ENCODE measurements at places on chromosomes 4 and X.

DNA sequence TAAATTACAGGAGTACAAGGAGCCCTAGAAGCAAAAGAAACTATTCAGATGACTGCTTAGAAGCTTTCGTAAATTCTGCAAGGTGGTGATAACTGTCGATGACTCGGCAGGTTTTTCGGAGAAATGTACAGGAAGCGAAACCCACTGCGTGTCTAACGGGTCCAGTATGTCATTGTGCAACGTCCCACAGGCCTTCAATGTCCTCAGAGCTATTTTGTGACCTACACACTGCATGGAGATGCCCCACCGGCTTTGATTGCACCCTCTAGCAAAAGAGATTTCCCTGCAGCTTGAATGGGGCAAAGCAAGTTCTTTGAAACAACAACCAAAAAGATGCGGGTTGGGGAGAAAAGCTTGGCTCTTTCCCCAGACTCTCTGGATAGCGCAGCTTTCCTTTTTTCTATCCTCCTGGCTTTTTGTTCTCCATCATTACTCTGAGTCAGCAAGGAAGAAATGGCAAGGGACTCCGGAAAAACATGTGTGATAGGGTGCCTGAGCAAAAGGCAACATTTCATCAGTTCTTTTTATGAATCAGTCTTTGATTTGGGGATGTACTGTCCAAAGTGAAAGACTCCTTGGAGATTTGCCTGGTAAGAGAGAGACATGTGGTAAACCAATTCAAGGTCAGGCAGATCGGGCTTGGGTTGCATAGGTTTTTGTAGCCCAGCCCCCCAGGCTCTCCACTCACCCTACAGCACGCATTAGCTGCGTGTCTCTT is 112.0 kb upstream of the TBL1X start:
- DNase-seq: no peak

- DNase-seq: no peak
Observed at GRCh38 chrX:98409867-98410266, 1526.2 kb downstream of the RPA4 start.

DNA sequence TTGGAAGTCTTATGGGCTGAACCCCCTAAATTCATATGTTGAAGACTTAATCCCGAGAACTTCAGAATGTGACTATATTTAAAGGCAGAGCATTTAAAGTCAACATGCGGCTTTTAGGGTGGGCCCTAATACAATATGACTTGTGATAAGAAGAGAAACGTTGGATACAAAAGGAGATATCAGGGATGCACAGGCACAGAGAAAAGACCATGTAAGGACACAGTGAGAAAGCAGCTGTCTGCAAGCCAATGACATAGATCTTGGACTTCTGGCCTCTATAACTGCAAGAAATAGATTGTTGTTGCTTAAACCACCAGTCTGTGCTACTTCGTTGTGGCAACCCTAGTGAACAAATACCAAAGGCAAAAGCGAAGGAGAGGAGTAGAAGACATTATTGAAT is 42.2 kb downstream of the GABRG1 start:
- DNase-seq: no peak

DNA sequence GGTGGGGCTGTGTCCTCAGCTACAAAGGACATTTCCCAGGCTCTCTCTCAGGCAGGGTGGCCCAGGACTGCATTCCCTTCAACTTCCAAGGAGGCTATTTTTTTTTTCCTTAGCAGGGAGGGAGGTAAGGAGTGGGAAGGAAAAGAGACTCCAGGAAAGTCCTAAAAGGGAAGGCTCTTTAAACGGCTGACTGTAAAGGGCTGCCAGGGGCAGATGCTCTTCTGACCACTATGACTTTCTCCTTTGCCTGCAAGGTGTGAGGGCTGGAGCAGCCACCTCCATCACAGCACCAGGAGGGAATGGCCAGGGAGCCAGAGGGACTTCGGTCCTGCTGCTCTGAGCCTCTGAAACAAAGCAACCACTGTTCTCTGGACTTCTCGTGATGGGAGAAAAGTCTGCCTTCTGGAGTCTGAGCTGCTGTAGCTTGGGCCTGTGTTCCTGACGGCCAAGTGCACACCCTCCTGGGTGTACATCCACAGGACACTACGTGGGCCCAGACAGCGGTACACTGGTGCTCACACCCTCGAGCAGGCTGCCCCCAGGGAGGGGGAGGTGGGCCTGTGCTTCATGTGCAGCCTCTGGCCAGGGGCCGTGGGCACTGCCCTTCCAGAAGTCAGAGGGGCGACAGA is 17.9 kb downstream of the NAT8L start:
- no peak for DNase-seq

GRCh38 chrX:129981752-129982299 is 609 bp upstream of the BCORL1 start:
- no peak for DNase-seq

- no peak for DNase-seq
Observed at GRCh38 chr4:40526741-40527140, 102.9 kb downstream of the RBM47 start.

GRCh38 chrX:15160558-15161095 is 109.3 kb downstream of the ASB9 start:
- no peak for DNase-seq

DNA sequence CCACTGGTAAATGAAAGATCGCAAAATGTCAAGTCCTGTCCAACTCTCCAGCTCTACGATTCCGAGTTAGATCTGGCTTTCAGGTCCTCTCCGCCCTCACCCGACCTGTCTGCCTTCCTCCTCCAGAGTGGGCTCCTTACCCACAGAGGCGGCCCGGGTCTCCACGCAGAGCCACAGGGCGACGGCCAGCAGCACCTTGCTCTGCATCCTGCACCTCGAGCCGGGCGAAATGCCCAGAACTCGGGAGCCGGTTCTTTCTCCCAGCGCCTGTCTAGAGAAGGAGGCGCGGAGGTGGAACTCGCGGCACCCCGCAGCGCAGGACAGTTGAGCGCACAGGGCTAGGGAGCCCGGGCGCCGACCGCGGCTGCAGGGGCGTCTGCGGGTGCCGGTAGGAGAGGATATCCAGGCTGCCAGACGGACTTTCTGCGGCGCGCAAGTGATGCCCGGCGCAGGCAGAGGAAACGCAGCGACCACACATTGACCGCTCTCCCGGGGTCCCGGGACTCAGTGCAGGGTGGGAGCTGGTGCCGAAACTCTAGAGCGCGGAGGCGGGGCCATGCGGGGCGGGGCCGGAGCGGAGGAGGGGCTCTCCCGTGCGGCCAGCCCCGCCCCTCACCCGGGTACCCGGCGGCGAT is at the start of gene KDR:
Gene KDR (minus strand): TSS at position 509 of the 635 bp plus-strand sequence. CDS start 302 bp downstream, at position 207.
- no peak for DNase-seq

Measured in NCI-H774 (cell line).